ENCODE measurements at places on chromosomes 1 and 21.

DNA sequence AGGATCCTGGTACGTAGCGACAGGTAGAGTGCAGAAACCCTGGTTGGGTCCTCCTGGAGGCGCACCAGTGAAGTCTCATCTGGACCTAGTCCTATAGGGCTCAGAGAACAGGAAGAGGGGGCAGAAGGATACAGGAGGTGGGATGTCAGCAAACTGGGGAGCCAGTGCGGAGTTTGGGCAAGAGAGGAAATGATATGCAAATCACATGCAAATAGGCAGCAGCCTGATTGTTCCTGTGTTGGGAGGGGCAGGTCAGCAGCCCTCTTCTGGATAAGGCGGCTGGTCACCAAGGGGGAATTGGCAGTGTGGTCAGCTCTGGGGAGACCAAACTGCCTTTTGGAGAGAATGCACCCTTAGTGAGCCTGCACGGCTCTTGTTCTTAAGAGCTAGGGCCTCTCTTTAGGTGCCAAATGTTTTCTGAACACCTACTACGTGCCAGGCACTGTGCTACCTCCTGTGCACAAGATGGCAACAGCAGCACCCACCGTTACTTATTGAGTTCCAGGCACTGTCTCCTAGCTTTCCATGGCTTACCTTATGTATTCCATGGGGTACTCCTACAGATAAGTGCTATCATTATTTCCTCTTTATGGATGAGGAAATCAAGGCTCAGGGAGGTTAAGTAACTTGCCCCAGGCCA lies 18.1 kb upstream of the PADI3 start:
- no peak for DNase-seq

GRCh38 chr1:67838180-67838910 lies 5.1 kb upstream of the GNG12 start:
- DNase-seq = no peak

DNA sequence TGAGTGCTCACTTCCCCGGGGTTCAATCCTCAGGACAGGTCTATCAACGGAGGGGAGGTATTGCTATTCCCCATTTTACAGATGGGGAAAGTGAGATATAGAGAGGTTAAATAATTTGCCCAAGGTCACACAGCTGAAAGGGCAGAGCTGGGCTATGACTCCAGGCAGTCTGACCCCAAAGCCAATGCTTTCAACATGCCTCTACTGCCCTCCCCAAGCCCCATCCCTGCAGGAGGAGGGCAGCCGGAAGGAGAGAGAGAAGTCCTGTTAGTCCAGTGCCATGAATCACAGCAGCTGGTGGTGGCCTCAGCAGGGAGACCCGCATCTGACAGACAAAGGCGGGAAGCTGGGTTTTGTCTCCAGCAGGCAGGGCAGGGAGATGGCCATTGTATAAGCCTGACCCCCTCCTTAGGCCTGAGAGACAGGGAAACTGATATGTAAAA lies 20.0 kb upstream of the CLIC4 start:
- no peak for DNase-seq

DNA sequence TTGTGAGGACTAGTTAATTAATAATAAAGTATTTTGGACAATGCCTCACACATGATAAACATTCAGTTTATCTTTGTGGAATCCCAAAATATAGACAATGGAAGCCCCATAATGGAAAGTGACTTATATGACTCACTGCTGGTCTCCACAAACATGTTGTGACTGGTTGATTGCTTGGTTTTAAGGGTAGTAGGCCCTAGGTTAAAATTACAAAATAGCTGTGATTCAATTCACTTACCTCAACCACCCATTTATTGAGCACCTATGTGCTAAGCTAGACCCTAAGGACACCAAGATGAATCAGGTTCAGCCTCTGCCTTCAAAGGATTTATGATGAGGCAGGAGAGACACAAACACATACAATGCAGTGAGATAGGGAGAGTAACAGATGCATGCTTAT lies 42.4 kb downstream of the KANK4 start:
- no peak for DNase-seq

DNA sequence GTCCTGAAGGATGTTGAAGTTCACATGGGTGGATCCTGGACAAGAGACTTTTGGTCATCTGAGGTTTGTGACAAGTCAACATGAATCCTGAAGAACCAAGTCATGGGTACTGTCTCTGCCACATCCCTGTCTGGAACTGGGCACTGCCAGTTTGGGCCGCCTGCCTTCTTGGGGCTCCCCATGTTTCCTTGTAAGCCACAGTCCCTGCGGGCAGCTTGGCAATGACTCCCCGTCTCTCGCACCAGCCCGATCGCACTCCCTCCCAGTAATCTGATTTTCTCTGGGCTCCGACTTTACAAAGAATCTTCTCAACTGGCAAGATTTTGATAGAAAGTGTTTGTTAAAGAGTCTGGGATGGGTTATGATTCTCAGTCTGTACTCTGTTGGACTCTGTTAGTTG lies 80.4 kb downstream of the DDX20 start:
- no peak for DNase-seq

GRCh38 chr1:86464819-86465218 lies 3.9 kb upstream of the CLCA1 start:
- DNase-seq = no peak

GRCh38 chr1:17370618-17371017 lies 1.4 kb upstream of the PADI6 start:
- DNase-seq = no peak

- DNase-seq = no peak
These were observed 36.7 kb downstream of the ATP1A1 start for GRCh38 chr1:116409751-116410191.

DNA sequence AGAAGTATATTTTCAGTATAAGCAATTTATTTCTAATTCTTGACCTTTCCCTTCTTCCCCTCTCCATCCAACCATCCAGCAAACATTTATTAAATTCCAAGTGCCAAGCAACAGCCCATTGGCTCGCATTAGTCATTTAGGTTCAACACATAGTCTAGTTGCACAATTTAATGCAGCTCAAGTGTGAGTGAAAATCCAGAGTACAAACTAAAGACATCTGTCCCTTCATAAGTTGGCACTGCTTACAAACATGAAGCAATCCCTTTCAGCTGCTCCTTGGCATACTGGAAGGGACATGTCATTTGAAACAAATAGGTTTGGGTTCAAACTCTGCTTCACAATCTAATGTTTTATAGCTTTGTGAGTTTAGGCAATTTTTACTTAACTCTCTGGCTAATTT lies 10.7 kb downstream of the CASQ2 start:
- DNase-seq = no peak

GRCh38 chr1:234925440-234926263 lies 203.0 kb downstream of the TOMM20 start:
- no peak for DNase-seq

DNA sequence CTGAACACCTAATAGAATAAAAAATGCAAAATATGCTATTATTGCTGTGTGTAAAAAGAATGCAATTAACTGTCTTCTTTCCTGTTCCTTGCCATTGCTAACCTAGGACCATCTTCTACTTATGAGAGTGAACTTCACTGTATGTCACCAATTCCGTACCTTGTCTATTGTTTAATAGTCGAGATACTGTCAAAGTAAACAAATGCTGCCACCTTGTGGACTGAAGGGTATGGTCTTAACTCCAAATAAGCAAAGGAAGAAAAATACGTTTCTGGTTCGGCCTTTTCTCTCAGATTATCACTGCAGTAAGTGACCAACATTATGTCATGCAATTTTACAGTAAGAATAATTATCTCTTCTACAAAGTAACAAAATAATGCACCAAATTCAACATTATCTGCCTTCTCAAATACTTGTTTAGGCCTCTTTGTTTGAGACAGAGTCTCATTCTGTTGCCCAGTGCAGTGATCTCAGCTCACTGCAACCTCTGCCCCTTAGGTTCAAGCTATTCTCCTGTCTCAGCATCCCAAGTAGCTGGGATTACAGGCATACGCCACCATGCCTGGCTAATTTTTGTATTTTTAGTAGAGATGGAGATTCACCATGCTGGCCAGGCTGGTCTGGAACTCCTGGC lies 133.4 kb downstream of the COP1 start:
- DNase-seq = no peak

DNA sequence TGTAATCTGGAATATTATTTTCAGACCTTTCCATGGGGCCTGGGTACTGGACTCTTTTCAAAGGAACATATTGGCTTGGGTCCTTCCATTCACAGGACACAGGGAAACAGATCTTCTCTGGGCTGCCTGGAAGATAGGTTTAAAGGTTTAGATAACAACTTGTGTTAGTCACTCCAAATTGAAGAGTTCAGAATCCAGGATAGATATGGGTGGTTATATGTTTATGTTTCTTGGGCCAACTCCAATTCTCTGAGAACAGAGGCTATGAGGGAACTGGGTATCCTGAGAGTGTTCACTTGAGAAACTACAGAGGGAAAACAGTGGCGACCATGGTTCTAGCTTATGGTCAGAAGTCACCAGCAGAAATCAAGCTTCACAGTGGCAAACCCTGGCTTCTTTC lies 8.7 kb upstream of the PIGM start:
- no peak for DNase-seq

All from stimulated activated CD4-positive, alpha-beta T cell treated with anti-CD3 and anti-CD28 coated beads, TNF-alpha, amount 100 ng/mL, for 4 hours (primary cell).